Tibial nerve (tissue), 4 donors: ENCODE measurements at places on chromosomes 6 and 20.

DNA sequence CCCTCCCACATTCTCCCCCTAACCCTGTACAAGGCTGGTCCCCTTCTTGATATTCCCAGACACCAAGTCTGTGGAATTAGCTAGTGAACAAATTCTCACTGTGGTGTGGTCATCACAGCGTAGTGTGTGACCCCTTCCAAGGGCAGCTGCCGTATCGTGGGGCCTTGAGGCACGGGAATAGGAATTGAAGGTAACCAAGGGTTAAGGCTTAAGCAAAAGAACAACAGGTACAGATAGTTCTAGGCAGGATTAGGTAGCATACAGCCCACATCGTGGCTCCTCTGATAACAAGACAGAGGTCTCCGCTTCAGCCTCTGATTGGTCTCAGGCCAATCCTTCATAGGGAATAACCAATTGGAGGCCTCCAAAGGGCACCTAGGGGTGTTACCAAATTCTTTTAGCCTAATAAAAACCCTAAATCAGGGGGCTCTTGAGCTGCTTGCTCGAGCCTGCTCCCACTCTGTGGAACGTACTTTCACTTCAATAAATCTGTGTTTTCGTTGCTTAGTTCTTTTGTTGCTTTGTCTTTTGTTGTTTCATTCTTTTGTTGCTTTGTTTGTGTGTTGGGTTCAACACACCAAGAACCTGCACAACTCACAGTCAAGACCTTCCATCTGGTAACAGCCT, 64.7 kb downstream of the GPR6 start:
- H3K4me3 ChIP-seq, result no peak overlapping the region
- H3K4me1 ChIP-seq, result no peaks in the 10 kb centered on the region
- DNase-seq, result no peak
- no peaks in the 10 kb centered on the region for H3K36me3 ChIP-seq
- no peak overlapping the region for H3K27ac ChIP-seq
- no peaks in the 10 kb centered on the region for H3K27me3 ChIP-seq

GRCh38 chr6:131460614-131461000, 112.4 kb upstream of the ARG1 start:
- no peak overlapping the region for H3K4me3 ChIP-seq
- DNase-seq, result no peak
- H3K4me1 ChIP-seq, result peaks cover 7% of the 10 kb centered on the region
- H3K27ac ChIP-seq, result no peak overlapping the region
- no peaks in the 10 kb centered on the region for H3K36me3 ChIP-seq
- no peaks in the 10 kb centered on the region for H3K27me3 ChIP-seq

- no peaks in the 10 kb centered on the region for H3K4me1 ChIP-seq
- H3K36me3 ChIP-seq, result peaks cover 12% of the 10 kb centered on the region
- no peak for DNase-seq
- no peaks in the 10 kb centered on the region for H3K27me3 ChIP-seq
Measured at GRCh38 chr6:80449726-80450125, 343.3 kb downstream of the BCKDHB start.

DNA sequence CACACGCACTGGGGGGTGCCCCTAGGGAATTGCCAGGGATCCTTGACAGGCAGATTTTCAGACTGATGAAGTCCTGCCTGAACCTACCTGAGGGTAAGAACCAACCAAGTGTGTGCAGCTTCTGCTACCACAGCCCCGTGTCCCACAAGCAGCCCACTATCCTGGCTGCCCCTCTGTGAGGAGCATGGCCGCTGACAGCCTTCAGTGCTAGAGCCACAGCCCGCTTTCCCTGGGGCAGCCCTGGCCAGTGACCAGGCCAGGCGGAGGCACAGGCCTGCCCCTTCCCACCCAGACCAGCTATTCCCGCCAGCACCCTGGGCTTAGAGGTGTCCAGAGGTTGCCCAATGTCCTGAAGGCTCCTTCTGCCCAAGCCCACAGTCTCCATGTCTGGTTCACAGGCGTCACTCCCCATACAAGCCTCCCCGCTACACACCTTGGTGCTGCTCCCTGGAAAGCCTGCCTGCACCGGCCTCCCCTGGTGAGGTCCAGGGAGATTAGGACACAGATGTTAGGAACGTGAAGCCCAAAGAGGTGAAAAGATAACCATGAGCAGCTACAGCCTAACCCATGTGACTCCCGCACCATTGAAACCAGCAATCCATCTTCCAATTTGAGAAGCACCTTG, 207.0 kb downstream of the SYNDIG1 start:
- no peaks in the 10 kb centered on the region for H3K27me3 ChIP-seq
- H3K36me3 ChIP-seq, result no peaks in the 10 kb centered on the region
- no peak overlapping the region for H3K4me3 ChIP-seq
- no peak for DNase-seq

DNA sequence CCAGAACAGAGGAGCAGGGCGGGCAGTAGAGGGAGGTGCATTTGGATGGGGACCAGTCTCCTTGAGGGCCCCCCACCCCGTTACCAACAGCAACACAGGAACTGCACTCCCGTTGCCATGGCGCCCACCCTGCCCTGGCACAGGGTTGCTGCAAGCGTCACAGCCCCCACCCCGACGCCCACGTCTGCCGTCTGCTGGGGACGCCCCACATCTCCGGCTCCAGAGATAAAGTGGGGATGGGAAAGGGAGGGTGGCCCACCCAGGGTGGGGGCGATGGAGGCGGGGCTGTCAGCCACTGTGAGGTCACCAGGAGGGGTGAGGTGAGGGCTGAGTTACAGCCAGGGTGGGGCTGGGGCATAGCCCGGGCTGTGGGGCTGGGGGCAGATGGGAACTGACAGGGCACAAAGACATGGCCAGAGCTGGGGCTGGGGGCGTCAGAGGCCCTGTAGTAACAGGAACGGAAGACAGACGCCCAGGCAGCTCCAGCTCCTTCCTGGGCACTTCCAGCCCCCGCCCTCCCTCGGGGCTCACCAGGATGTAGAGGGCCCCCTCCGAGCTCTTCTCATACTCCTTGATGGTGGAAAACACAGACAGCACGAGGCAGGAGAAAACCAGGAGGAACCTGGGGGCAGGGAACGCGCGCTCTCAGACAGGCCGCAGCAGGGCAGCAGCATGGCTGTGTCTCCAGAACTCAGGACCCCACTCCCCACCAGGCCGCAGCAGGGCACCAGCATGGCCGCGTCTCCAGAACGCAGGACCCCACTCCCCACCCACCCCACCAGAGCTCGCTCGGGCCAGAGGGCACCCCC, 26.0 kb downstream of the KCNQ2 start:
- peaks cover 59% of the 10 kb centered on the region for H3K27me3 ChIP-seq
- no peak overlapping the region for H3K27ac ChIP-seq
- H3K4me3 ChIP-seq, result no peak overlapping the region
- H3K4me1 ChIP-seq, result no peaks in the 10 kb centered on the region
- no peak for DNase-seq

DNA sequence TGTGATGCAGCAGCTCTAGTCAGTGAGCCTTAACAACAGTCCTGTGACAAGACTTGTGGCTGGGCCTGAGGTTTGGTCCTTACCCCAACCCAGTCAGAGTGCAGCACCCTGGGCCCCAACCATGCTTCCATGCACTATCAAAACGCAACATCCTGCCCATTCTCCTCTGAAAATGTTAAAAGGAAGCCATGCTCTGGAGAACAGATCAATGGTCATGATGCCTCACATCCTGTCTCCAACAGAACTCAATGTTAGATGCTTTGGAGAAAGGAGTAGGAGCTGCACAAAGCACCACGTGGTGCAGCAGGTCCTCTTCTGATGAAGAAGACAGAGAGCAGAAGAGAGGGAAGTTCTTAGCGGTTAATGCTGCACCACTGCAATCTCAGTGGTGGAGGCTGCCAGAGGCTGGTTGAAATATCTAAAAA, 41.9 kb downstream of the TRAM2 start:
- no peak for DNase-seq
- no peaks in the 10 kb centered on the region for H3K27me3 ChIP-seq
- no peak overlapping the region for H3K27ac ChIP-seq
- no peaks in the 10 kb centered on the region for H3K4me1 ChIP-seq

GRCh38 chr20:33507461-33507860, 17.6 kb downstream of the CBFA2T2 start:
- peaks cover 4% of the 10 kb centered on the region for H3K4me1 ChIP-seq
- DNase-seq, result no peak
- no peak overlapping the region for H3K27ac ChIP-seq
- H3K36me3 ChIP-seq, result no peaks in the 10 kb centered on the region

- H3K27ac ChIP-seq, result no peak overlapping the region
- H3K4me3 ChIP-seq, result no peak overlapping the region
- H3K36me3 ChIP-seq, result no peaks in the 10 kb centered on the region
- DNase-seq, result no peak
- no peaks in the 10 kb centered on the region for H3K27me3 ChIP-seq
- no peaks in the 10 kb centered on the region for H3K4me1 ChIP-seq
Measured at GRCh38 chr20:17904027-17904426, 64.6 kb downstream of the SNX5 start.

DNA sequence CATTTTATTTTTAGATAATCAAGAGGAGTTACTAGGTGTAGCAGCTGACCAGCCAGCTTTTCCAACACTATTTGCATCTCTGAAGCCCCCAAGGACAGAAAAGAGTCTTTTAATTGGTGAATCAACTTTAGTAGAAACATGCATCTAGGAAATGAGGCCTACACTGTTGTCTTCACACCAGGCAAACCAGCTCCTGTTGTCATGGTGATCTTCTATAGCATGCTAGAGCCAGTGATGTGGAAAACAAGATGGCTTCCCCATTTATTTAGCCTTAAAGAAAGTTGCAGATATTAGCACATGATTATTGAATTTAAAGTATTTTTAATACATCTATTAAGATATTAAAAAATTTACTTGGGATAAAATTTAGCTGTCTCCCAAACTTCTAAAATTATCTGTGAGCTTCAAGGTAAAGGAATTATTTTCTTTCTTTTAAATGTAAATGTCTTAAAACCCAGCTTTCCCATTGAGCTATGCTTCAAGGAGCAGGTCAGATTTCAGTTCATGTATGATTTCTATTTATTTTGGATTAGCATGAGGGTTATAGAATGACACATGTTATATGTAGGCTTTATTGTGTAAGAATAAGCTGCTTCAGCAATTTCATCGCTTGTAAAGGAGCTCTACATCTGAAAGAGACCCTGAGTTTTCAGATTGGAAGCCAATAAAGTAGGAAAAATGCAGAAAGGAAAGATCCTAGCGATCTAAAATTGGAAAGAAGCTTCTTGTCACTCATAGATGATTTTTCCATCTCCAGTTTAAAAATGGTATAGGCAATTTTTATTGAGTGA, 564.9 kb upstream of the CITED2 start:
- no peak overlapping the region for H3K27ac ChIP-seq
- H3K4me1 ChIP-seq, result peaks cover 7% of the 10 kb centered on the region
- H3K27me3 ChIP-seq, result no peaks in the 10 kb centered on the region
- H3K4me3 ChIP-seq, result no peak overlapping the region

DNA sequence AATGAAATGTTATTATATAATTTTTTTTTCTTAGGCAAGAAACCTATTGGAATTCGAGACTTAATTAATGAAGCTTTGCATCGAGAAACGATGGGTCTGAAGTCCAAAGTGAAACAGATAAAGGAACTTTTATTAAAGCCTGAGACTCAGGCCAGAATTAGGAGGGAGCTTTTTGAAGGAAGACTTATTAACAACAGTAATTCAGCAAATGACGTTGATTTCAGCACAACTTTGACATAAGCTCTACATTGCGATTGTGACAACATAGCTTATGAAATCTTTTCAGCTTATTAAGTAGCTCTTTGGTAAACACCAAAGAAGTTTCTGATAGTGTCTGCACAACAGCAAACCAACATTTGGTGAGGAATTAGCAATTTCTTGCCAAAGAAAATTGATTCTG, 147.1 kb downstream of the AKAP7 start:
- no peak overlapping the region for H3K27ac ChIP-seq
- no peaks in the 10 kb centered on the region for H3K27me3 ChIP-seq
- DNase-seq, result no peak
- peaks cover 5% of the 10 kb centered on the region for H3K4me1 ChIP-seq
- no peaks in the 10 kb centered on the region for H3K36me3 ChIP-seq

DNA sequence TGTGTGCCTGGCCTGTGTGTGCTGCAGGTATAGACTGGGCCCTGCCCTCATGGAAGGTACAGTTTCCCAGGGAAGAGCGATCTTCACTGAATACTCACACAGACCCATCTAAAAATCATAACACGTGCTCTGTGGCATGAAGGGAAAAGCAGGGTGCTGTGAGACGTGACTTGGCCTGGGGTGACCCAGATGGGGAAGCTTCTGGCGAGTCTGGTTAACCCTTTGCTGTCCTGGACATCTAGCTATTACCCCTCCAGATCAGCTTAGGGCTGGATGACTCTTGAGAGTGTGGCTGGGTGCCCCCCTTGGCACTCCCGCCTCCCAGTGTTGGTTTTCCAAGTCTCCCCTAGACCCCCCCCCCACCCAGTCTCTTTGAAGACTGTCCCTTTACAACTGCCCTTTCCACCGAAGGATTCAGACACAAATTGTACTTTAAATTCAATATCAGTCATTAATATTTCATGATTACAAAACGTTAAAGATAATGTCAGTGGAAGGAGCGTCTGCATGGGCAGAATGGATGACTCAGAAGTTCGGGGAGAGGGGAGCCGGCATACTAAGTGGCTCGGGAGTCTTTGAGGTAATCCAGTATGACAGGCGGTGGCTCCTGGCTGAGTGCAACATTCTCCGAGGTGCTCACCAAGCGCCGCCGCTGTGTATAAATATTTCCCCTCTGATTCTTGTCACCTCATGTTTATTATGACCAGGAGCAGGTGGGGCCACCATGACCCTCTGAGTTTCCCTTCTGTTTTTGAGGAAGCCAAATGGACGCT, 77.3 kb downstream of the CD40 start:
- H3K4me1 ChIP-seq, result no peaks in the 10 kb centered on the region
- DNase-seq, result no peak
- H3K36me3 ChIP-seq, result no peaks in the 10 kb centered on the region
- no peak overlapping the region for H3K4me3 ChIP-seq
- no peaks in the 10 kb centered on the region for H3K27me3 ChIP-seq
- no peak overlapping the region for H3K27ac ChIP-seq

- H3K27me3 ChIP-seq, result no peaks in the 10 kb centered on the region
- H3K27ac ChIP-seq, result no peak overlapping the region
- H3K4me1 ChIP-seq, result no peaks in the 10 kb centered on the region
- no peak overlapping the region for H3K4me3 ChIP-seq
- H3K36me3 ChIP-seq, result no peaks in the 10 kb centered on the region
Measured at GRCh38 chr6:40427196-40427595, 160.0 kb downstream of the LRFN2 start.
